NT2/D1 (cell line): ENCODE measurements at places on chromosomes 7 and 10.

GRCh38 chr7:116273283-116273917, 63.1 kb downstream of the TES start:
- no peak for DNase-seq

- DNase-seq, result no peak
These were observed 112.5 kb downstream of the KMT2E start for GRCh38 chr7:105126436-105126975.

- DNase-seq, result no peak
These were observed 11.2 kb downstream of the BMPER start for GRCh38 chr7:33916357-33917081.

DNA sequence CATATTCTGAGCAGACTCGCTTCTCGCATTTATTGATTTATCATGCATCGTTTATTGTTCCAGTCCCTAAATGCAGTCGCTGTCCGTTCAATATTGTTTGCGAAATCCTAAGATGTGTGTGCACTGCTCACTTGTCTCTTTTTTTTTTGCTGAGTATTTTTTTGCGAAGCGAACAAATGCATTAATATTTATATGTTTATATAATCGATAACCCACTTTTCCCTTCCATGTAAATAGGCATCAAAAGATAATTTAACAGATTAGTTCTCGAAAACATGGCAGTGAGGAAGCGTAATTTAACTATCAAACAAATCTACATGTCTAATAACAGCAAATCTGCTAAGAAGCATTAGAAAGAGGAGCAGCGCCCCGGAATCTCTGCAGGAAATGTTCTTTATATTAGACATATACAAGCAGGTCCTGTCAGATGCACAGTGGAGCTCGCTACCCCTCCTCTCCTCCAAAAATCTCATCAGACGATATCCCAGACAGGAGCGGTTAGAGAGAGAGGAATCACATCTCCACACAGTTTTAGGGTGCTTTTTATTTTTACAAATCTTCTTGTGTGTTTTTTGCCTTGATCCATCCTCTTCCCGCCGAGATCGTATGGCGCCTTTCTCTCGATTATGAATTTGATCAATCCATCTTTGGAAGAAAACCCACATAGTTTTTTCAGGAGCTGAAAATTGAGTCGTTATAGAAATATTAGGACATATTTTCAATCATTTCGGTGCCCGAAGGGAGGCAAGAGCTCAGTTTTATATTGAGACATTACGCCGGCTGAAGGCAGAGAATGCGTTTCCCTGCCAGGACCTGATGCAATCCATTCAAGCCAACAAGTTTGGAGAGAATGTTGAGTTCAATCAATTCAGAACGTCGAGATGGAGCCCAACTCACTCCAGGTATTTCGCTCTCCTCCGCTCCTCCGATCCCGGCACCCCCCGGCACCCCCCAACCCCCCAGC, at the start of gene ARID5B:
TSS of gene ARID5B (plus strand) at position 871 of the 964 bp plus-strand sequence. CDS start at position 882, 11 bp downstream.
- DNase-seq, result no peak

- DNase-seq, result peak; percentile 70
These were observed 166.6 kb downstream of the ARHGAP21 start for GRCh38 chr10:24556750-24557742.
